ENCODE measurements at places on chromosomes 13 and 19.

GRCh38 chr13:29889111-29889510, 38.7 kb upstream of the UBL3 start:
- DNase-seq, result no peak

GRCh38 chr19:56866538-56866937, 26.0 kb upstream of the PEG3 start:
- DNase-seq, result no peak

DNA sequence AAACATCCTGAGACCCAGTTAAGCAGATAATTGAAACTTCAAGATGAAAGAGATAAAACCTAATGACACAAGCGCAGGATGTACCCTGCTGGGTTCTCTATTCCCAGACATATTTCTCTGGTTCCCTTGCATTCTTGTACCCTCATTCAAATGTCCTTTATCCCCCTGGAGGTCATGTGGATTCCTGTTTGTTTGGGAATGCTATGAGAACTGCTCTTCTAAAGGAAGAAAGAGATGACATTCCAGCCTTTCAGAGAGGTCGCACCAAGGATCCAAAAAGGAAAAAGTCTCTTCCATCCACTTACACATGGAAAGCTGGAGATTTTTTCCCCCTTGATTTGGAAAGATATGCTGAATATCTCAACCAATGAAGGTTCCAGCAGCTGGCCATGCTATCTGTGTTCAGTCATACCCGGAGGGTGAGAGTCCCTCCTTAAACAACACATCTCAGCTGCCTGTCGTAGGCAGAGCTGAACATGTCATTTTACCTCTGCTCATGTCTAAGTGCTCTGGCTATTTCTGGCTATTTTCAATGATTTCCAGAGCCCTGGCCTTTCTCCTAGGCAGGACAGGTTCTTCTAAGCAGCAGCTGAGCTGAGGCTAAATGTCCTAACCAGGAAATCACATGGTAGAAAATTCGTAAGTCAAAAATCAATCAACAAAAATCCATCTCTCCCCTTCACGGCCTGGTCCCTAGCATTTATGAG, 52.5 kb downstream of the C13orf42 start:
- DNase-seq, result no peak

GRCh38 chr13:111577208-111577828, 256.9 kb downstream of the TEX29 start:
- no peak for DNase-seq

DNA sequence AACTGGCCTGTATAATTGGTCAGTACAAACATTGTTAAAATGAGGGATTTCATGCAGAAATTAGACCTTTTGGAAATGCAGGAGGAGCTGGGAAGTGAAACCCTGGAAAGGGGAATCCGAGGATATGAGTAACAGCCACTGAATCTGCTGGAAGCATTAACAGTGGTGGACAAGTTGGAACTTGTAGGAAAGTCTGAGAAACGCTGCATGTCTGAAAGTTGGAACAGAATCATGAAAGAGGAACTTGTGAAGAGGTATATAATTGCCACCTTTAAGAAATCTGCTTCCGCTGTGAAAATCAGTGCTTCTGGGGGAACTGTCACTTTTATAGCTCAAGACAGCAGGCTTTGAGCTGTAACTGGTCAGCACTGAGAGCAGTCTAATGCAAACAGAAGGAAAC, 716.5 kb upstream of the PRR20A start:
- no peak for DNase-seq

GRCh38 chr13:69243366-69243765, 864.3 kb upstream of the ATXN8OS start:
- DNase-seq, result no peak

- DNase-seq, result no peak
These were observed 77.1 kb downstream of the CCNA1 start for GRCh38 chr13:36509369-36509768.

GRCh38 chr19:14078411-14078810, 5.8 kb downstream of the MISP3 start:
- peak; percentile 66 for DNase-seq

- no peak for DNase-seq
These were observed 5.6 kb upstream of the ARRDC2 start for GRCh38 chr19:18002347-18002850.

DNA sequence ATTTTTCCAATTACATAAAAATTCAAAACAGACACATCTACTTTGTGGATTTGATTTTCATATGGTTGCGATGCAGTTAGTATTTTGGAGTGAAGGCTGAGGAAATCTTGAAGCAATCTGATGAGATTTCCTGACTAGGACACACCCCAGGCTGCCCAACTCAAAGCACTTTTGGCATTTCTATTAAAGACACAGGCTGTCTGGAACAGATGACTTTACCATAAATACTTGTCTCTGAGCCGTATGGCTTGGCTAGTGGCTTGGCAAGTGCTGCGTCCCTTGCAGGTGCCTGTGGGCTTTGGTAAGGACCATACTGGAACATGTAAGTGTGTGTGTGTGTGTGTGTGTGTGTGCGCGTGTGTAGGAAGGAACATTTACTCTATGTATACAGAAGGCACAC, 218.8 kb downstream of the FGF9 start:
- DNase-seq, result no peak

- DNase-seq, result no peak
These were observed 204.2 kb upstream of the ARGLU1 start for GRCh38 chr13:106772006-106772601.

- DNase-seq, result peak; percentile 39
These were observed 329.8 kb upstream of the GPC6 start for GRCh38 chr13:92896842-92897241.

GRCh38 chr19:435707-436412, 25.0 kb downstream of the SHC2 start:
- no peak for DNase-seq

DNA sequence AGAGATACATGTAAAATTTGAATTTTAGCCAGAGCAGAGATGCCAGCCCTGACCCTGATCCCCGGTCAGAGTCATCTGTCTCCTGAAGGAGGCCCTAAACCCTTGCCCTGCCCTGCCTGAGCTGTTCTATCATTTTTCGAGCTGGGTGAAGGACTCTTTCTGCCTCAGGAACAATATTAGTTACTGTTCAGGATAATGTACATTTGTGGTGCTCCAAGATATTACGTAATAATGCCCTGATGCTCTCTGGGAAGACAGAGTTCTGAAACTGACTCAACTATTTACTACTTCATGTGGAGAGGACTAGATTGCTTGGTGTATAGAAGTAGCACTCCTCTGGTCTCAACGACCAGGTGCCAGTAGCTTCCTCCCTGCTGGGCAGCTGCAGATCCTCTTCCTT, 37.9 kb upstream of the UBL3 start:
- DNase-seq, result peak; percentile 25

- DNase-seq, result peak; percentile 10
These were observed 126.5 kb downstream of the NALCN start for GRCh38 chr13:101289764-101290163.

GRCh38 chr13:113791226-113791625, 32.2 kb downstream of the TMEM255B start:
- DNase-seq, result no peak

DNA sequence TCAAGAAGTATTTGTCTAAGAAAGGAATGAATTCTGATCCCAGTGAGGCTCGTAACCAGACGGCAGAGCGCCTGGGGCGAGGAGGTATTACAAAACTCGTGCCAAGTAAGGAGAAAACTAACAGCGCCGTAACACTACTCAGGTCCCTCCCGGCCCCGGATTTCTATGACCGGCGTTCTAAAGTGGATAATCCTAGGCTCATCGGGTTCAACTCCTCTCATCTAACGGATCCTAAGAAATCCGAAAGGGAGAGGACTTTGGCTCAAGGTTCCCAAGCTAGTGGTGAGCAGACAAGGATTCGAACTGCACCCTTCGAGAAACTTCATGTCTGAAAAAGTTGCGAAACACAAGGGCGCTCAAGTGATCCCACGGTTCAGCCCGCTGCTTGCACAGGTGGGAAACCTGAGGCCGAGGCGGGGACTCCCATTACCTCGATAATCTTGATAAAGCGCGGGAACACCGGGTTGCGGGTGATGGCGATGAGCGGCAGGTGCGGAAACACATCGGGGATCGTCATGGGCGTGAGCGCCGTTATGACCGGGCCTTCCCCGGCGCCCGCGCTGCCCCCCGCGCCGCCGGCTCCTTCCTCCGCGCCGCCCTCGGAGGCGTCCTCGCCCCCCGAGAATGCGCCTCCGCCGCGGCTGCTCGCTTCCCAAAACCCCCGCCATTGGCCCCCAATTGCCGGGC, 529 bp downstream of the LONP1 start:
- peak; percentile 40 for DNase-seq

- DNase-seq, result peak; percentile 69
These were observed 23.4 kb upstream of the EID2 start for GRCh38 chr19:39563408-39563807.

DNA sequence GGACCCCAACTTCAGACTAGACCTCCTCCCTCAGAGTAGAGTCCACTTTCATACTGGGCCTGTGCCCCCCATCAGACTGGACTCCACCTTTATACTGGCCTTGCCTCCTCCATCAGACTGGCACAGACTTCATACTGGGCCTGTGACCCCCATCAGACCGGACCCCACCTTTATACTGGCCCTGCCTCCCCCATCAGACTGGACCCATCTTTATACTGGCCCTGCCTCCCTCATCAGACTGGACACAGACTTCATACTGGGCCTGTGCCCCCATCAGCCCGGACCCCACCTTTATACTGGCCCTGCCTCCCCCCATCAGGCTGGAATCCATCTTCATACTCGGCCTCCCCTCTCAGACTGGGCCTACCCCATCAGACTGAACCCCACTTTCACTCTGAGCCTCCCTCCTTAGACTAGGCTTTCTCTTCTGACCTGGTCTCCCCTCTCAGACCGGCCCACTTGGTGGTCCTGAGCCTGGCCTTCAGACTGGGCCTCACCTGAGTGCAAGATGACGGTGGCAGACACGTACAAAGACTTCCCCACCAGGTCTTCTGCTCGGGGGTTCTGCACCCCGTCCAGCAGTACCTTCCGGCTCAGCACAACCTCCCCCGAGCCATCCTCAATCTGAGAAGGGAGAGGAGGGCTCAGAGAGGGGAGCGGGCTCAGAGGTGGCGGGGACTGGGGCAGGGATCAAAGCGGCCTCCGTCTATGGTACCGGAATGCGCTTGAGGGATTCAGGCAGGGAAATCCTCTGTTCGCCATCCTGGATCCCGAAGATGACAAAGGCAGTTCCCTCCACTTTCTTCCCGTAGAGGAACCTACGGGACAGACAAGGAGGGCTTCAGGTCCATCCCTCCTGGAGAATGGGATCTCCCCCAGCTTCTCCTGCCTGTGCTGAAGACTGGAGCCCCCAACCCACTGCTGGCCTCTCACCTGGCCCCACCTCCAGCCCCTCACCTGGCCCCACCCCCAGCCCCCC, 7.5 kb downstream of the C3 start:
- DNase-seq, result no peak

DNA sequence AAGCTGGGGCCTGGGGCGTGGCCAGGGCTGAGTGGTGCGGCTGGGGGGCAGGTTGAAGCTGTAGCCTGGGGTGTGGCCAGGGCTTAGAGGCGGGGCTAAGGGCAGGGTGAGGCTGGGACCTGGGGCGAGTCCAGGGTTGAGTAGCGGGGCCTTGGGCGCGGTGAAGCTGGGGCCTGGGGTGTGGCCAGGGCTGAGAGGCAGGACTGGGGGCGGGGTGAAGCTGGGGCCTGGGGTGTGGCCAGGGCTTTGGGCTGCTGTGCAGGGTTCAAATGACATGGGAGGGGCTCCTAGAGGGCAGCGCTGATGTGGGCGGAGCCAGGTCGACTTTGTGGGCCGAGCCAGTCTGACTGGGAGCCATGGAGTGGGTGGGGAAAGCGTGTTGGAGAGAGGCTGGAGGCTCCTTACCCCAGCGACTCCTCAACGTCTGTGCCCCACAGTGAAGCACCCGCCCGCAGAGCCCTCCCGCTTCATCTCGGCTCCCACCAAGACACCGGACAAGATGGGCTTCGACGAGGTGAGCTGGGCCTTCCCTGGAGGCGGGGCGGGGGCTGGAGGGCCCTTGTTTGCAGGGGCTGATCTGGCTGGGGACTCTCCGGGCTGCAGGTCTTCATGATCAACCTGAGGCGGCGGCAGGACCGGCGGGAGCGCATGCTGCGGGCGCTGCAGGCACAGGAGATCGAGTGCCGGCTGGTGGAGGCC, 21.5 kb downstream of the COLGALT1 start:
- DNase-seq, result peak; percentile 74

GRCh38 chr19:38277969-38278680, 13.8 kb downstream of the SPINT2 start:
- peak; percentile 94 for DNase-seq

- DNase-seq, result no peak
These were observed 319.8 kb downstream of the PCDH20 start for GRCh38 chr13:61095885-61096284.

- DNase-seq, result no peak
These were observed 113.5 kb upstream of the PABPC3 start for GRCh38 chr13:24982333-24982999.

GRCh38 chr13:111183087-111183645, 68.1 kb downstream of the ARHGEF7 start:
- no peak for DNase-seq

GRCh38 chr19:49473868-49474541, at the start of gene FLT3LG:
FLT3LG (plus strand) TSS chr19:49474215; CDS start chr19:49474640, 425 bp downstream.
- peak; percentile 77 for DNase-seq

DNA sequence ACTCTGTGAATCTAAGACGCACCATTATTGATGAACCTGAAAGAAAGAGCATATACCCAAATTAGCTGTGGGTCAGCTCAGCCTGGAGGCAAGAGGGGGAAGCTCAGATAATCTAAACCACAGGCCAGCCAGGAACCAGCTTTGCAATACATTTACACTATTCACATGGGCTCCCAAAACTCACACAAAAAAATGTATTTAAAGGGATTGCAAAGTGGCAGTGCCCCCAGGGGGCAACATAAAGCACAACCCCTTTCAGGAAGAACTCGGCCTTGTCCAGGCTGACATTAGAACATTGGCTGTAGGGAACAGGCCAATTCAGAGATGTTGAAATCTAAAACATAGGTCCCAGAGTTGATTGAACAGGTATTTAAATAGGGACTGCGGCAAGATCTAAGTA, 3.2 kb upstream of the PROZ start:
- DNase-seq, result no peak

DNA sequence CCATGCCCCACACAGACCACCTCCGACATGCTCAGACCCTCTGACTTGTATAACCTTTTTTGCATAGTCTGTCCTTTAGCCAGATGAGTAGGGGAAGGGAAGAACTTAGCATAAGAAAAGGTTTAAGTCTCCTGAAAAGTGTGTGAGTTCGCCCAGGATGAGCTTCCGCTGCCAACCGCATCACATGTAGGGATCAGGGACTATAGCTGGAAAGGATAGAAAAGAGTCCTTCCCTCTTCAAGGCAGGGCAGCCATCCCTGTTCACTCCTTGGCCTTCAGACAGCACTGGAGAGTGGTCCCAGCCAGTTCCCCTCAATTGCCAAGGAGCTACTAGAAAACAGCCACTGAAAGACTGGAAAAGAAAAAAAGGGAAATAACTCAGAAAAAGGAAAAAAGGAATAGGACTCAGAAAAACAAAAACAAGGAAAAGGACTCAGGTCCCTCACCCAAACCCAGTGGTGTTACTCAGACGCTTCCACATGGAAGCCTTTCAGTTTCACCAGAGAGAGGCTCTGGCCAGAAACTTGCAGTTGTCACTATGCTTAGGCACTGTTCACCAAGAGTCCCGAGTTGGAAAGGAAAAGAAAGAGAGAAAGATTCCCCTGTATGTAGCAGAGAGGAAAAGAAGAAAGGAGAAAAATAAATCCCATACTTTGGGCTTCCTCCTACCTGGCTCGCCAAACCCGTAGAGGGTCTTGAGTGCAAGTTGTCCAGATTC, 5.6 kb upstream of the TM9SF2 start:
- DNase-seq, result peak; percentile 36

Data from fibroblast of the aortic adventitia (primary cell).